Jurkat, Clone E6-1 (cell line): ENCODE measurements at places on chromosomes 12 and 14.

- DNase-seq, result no peak
Measured at GRCh38 chr12:119176267-119177055, 2.3 kb upstream of the HSPB8 start.

DNA sequence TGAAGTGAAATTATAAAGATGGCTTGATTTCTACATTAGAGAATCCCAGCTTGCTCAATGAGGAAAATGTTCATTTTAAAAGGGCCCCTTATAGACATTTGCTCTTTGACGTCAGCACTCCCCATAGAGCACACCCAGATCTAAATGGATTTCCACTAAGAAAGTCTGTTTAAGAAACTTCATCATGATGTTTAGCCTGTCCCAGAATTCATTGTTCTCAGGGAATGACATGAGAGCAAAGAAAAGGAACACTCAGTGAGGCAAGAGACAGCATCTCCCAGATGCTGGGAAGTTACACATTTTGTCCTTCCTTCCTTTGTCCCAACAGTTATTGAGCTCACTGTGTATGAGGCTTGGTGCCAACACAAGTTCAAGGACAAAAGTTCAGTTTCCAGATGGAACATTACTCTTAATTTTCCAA is 4.9 kb downstream of the PHLDA1 start:
- DNase-seq, result no peak

DNA sequence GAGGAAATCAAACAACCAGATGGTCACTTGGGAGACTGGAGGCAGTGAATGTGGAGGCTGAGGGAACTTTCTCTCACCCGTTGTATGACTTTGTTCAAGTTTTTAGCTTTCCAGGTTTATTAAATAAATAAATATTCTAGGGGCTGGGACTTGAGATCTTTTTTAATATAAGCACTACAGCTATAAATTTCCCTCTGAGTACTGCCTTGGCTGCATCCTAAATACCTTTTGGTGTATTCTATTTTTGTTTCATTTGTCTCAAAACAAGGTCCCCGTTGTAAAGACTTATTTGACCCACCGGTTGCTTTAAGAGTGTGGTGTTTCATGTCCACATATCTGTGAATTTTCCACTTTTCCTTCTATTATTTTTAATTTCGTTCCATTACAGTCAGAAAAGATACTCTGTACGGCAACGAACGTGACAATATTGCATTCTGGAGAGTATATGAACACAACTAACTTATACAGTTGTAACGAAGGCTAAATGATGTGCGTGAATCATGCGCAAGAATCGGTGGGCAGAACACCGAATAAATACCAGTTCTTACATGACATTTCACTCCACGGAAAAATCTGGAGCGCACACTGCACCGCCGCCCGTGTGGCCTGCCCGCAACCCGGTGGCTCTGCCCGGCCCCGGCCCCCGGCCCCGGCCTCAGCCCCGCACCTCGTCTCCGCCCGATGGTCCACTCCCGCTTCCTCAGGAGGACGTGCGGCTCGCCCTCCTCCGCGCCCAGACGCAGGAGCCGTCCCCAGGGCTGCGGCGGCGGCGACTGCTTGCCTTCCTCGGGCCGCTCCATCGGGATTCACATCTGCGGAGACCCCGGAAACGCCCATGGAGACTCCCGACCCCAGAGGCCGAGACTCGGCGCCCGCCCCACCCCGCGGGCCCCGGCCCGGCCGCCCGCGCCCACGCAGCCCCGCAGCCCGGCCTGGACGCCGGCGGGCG is 602 bp downstream of the CHFR start:
- no peak for DNase-seq

- peak; percentile 59 for DNase-seq
Measured at GRCh38 chr12:43444940-43445564, 107.0 kb downstream of the ADAMTS20 start.

DNA sequence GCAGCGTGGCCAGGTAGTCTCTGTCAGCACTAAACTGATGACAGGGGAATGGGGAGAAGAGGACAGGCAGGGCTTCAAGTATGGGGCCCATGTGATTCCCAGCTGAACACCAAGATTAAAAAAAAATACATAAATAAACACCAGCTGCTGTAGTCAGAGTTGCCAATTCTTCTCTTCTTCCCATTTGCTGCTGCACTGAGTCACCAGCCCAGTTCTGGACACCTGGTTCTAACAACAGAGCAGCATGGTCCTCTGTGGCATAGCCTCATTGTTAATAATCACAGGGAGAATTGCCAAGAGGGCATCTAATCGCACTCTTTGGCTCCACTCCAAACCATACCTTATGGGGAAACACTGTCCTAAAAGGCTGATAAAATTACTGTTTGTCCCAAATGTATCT is 15.1 kb downstream of the PPM1H start:
- DNase-seq, result no peak

- no peak for DNase-seq
Measured at GRCh38 chr12:84375449-84376170, 537.0 kb downstream of the SLC6A15 start.

DNA sequence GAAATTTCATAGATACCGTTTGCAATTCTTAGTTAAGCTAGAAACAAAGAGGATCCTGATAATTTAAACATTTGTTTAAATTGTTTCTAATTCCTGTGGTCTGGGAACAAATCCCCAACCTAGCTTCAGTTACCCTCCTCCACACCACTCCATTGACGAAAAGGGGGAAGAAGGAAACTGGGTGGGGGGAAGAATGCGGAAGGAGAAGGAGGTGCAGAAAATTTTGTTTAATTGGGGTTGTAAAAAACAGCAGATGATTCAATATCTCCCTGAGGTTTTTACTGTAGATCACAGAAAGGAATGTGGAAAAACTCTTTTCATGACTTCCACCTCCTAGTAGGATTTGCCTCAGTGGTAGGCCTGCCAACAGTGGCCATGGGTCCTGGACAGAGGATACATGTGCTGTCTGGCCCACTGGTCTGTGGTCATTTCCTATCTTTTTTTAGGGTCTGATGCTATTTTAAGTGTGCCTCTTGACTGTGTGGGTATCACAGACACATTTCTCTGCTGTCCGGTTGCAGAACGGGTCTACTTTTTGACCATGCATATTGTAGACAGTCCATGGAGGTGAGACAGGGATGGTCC is 122.9 kb upstream of the PCED1B start:
- DNase-seq, result no peak

DNA sequence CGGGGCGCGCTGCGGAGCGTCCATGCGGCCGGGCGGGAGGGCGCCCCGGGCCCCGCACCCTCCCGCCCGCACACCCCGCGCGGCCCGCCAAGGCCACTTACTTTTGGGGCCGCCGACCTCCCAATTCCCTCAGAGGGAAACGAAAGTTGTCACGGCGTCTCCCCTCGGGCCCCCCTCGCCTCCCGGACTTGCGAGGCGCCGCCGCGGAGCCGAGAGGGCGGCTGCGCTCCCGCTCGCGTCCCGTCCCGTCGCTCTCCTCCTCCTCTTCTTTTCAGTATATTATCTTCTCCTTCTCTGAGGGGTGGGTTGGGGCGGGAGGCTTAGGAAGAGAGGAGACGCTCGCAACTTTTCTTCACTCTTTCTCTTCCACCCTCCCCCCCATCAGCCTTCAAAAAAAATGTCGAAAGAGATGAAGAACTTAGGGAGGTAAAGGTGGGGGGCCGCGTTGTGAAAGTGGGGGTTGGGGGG is 613 bp downstream of the DUSP16 start:
- DNase-seq, result no peak

DNA sequence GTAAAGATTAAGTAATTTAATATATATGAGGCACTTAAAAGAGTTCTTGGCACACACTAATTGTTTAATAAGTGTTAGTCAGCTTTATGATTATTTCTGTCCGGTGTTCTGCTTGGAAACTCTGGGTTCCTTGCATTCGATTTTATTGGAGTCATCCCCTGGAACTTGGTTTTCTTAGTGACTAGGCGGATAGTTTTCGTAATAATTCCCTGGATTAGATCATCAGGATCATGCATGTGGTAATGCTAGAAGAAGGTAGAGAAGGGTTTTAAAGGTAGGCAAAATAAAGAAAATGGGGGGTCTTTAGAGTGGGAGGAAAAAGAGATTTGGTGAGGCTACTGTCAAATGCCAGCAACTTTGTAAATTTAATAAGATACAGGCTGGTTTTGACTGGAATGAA is 88.4 kb downstream of the MYF5 start:
- no peak for DNase-seq

DNA sequence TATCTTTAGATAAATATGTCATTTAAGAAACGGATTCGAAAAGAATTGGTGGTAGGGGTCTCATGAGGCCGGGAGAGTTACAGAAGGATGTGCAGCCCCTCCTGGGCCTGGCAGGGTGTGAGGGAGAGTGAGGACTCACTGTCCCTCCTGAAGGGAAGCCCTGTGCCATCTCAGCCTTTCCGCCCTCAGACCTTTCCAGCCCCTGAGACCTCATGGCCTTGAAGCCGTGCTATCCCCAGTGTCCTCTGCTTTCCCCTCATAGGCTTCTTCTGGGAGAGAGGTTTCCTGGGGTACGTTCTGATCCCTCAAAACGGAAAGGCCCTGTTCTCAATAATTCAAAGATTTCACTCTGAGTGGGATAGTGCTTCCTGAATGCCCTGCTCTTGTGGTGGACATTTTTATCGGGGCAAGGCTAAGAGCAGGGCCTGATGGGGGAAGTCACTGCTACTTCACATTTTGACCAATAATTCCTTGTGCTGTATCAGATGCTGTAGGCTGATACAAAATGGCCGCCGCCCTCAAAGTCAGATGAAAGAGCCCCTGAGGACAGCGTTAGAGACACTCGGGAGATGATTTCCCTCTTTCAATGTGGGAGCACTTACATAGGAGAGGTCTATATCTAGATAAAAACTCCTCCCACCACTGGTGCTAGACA is 1.3 kb downstream of the CD4 start:
- no peak for DNase-seq

DNA sequence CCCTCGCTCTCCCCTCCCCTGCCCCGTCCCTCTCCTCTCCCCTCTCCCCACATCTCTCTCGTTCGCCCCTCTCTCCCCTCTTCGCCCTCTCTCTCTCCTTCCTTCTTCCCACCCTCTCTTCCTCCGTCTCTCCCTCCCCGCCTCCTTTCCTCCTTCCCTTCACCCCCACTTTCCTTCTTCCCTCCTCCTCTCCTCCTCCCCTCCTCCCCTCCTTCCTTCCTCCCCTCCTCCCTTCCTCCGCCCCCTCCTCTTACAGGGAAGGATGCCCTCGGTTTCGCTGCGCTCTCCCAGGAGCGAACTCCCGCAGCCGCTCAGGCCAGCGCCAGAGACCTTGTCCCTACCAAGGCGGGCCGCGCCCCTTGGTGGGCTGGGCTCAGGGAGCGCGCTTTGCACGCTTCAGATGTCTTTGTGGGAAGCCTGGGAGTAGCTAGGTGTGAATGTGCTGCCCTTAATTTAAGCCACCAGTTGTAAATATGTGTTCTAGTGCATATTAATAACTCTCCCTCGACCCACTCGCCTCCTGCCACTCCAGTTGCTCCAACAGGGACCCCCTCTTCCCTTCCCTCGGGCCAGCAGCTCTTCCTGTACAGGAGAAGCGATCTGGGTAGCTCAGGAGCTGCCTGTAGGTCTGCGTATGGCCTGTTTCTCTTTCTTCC is 13.3 kb upstream of the MAP3K9 start:
- peak; percentile 14 for DNase-seq

GRCh38 chr12:5027046-5027821 is 16.4 kb upstream of the KCNA5 start:
- no peak for DNase-seq

DNA sequence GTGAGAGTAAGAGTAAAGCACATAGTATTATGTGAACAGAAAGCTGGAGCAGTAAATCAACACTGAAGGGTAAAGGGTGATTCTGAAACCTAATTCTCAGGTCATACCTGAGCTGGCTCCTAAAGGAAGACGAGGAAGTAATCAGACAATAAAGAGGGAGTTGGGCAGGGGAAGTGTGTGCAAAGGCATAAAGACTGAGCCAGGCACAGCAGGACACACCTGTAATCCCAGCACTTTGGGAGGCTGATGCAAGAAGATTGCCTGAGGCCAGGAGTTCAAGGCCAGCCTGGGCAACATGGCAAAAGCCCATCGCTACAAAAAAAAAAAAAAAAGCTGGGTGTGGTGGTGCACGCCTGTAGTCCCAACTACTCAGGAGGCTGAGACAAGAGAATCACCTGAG is 9.6 kb downstream of the ARF3 start:
- no peak for DNase-seq

DNA sequence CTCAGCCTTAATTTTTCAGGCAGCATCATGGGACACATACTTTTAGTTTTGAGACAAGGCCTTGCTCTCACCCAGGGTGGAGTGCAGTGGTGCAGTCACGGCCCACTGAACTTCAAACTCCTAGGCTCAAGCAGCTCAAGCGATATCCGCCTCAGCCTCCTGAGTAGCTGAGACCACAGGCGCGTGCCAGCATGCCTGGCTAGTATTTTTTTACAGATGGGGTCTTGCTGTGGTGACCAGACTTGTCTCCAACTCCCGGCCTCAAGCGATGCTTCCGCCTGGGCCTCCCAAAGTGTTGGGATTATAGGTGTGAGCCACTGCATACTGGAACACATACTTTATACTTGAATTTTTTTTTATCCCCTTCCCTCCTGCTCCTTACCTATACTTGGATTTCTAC is 2.8 kb downstream of the RDH5 start:
- DNase-seq, result no peak
